ENCODE measurements at places on chromosomes 12 and 14.

DNA sequence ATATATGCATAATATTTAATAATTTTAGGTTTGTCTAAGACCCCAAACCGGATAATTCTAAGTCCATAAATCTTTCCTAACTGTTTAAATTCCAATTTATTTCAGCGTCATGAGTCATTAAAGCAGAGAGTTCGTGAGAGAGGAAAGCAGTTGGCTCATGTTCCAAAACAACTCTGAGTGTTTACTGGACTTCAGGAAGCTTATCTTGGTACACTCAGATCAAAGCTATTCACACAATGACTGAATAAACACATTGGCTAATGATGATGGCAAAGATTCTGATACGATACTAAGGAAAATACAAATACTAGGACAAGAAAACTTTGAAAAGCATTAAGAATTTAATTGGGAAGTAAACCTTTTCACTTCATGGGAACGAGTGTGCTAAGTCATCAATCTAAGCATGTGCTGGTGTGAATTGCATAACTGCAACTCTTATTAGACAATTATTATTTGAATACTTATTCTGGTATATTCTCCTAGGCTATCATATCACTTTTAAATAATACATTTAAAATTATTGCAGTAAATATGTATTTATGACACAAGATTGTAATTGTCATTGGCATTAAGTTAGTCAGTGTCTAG lies 34.8 kb upstream of the CLEC14A start:
- no peak for DNase-seq

DNA sequence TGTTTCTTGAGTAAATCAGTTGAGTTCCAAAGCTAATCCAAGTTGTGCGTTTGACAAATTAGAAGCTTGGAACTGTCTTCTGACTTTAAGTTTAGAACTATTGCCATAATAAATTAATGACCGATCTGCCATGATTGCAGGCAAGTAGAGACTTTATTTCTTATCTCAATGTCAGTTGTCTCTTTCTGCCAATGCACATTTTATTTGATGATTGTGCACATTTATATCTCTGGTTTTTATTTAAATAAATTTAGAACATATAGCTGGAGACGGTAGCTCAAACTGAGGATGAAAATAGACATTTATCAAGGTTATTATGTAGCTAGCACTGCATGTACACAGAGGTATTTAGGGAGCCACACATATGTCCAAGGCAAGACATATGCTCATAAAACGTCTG lies 34.1 kb downstream of the SLCO1B1 start:
- no peak for DNase-seq

- no peak for DNase-seq
Measured at GRCh38 chr12:701896-702539, 38.8 kb upstream of the NINJ2 start.

GRCh38 chr14:103078860-103079587 lies 5.0 kb upstream of the LBHD2 start:
- no peak for DNase-seq

DNA sequence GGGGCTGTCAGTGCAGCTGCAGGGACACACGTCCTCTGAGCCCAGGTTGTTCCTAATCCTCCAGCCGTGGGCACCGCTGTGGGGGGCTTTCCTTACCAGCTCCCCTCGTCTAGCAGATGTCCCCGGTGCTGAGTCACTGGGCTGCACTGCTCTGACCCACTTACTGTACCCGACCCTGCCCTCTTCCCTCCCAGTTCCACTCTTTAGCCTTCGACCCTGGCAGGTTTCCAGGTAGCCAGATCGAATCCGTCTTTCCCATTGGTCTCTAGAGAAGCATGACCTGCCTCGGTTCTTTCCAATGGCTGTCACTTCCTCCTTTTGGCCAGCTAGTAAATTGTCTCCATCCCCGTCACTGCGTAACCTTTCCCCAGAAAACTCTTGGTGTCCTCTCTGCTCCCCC lies 48.4 kb downstream of the ELK3 start:
- no peak for DNase-seq

All from stimulated activated CD8-positive, alpha-beta memory T cell treated with anti-CD3 and anti-CD28 coated beads, Interleukin-7, amount 100 ng/mL, for 1 hour (primary cell).